ENCODE measurements at places on chromosomes 2 and 18.

DNA sequence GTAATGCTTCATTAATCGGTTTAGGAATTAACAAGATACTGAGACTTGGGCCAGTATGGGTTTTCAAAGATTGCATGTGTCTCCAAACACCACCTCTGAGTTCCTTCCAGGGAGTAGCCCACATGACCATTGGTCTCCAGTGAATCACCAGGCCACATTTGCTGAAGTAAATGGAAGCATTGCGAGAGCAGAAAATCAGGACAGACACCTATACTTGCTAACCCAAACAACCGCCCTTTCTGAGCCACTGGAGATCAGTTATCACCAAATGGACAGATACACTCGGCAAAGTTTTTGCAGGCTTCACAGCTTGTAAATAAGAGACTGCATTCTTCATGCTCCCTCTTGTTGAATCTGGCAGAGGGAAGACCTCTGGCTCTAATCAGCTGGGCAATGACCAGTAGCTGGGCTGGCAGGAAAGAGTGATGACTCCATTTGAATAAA, 40.9 kb downstream of the GATA6 start:
- DNase-seq = no peak

DNA sequence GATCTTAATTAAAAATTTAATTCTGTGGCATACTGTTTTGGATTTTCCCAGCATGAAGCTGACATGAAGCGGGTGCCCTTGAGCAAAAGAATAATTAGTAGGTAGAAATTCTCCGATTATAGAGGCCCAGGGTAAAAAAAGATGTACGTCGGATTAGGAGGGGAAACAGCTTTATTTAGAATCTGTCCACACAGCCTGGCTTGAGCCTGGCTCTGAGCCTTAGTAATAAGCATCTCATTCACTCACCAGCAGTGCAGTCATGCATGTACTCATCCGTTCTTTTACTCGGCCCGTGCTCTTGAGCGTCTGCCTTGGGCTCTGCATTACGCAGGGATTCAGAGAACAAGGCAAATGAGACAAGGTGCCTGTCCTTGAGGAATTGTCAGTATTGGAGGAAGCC, 219.3 kb downstream of the AGAP1 start:
- no peak for DNase-seq

GRCh38 chr2:12624905-12625598, 91.7 kb upstream of the TRIB2 start:
- DNase-seq = no peak

- no peak for DNase-seq
Observed at GRCh38 chr2:88561646-88562388, 65.4 kb downstream of the EIF2AK3 start.

GRCh38 chr2:240765007-240765406, 55.0 kb downstream of the KIF1A start:
- DNase-seq = no peak

- DNase-seq = no peak
Observed at GRCh38 chr2:41998186-41999127, 49.4 kb upstream of the PKDCC start.

DNA sequence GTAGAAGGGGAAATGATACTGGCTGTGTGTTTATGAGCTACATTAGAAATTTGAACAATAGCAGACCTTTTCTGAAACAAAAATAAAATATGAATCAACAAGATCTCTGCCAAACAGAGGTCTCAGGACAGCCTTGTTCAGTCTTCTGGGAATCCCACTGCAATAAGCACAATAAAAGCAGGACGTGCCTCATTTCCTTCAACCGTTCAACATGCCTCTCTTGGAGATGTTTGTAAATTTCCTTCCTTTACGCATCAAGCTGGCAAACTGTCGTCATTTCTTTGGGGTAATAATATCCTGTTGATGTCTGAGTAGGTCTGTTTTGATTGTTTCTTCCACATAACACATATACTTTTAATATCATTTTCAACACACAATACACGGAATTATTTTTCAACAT, 77.2 kb downstream of the TCF4 start:
- DNase-seq = no peak

- no peak for DNase-seq
Observed at GRCh38 chr18:71021030-71021362, 732.2 kb downstream of the SOCS6 start.

DNA sequence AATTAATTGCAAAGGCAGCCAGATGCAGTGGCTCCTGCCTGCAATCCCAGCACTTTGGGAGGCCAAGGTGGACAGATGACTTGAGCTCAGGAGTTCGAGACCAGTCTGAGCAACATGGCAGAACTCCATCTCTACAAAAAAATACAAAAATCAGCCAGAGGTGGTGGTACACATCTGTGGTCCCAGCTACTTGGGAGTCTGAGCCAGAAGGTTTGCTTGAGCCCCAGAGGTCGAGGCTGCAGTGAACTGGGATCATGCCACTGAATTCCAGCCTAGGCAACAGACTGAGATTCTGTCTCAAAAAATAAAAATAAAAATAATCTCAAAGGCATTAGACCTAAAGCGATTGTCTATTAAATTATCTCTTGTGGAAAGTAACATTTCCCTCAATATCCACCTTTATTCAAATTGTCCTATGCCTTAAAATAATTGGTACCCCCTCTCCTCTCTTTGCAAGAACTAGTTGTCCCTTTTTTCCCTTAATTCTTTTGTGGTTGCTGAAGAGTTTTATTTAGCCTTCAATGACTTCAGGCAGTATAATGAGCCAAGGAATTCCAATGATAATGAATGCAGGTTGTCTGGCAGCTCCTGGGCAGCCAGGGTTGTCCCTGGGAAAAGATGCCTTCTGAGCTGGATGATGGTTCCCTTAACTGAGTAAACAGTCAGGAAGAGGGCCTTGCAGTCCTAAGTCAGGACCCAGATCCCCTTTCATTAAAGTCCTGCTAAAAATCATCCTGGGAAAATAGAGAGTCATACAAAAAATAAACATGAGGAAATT, 32.2 kb downstream of the GPR75 start:
- DNase-seq = no peak

DNA sequence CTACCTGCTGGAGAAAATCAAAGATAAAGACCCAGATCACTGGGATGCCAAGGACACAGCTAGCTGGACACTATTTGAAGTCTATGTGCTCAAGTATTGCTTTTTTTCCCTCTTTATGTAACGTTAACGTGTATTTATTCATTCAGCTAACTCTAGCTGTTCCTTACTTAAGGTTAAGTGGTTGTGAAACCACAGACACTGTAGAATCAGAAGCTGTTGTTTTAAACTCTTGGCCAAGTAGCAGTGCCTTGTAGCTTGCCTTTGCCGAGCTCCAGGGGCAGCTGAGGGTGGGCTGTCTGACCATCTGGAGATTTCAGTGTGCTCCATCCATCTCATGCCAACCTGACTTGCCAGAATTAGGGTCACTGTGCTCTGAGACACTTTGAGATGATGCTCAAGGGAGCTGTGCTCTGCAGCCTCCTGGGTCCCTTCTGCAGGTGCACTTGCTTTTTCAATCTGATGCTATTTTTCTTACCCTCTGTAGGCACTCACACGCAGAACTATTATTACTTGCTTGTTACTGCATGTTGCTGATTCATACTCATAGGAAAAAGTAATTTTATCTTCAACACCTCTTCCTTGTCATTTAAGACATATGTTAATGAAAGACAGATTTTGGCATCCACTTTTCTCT, 116.2 kb downstream of the METTL8 start:
- peak; percentile 50 for DNase-seq

- DNase-seq = no peak
Observed at GRCh38 chr2:196987298-196987648, 60.8 kb upstream of the PGAP1 start.

DNA sequence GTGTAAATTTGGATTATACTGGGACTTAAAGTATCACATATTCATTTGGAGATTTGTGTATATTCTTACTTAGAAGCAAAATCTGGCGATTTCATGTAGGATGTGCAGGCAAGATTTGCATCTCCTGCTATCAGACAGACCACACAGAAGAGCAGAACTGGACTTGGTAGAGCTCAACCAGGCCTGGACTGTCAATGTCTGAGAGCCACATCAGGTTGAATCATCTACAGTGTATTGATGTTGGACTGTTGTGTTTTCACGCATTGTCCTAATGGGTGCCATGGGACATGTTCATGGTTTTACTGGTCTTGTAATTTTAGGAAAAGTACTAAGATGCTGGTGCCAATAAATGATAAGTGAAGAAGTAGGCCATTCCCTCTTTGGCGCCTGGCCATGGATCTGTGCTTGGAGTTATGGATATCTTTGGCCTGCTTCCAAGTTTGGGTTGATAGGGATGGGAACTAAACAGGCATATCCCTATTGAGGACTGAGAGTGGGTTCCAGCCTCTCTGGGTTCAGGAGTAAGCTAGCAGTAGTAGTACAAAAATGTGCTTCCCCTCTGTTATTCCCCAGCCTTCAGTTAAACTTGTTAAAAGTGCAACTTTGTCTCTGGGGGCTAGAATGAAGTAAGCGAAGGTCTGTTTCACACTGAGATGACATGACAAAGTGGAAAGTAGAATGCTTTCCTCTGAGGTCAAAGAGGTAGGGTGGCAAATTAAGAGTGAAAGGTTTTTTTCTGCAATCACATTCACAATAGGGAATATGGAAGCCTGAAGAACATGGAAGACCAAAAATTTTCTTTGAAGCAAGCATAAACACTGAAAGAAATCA, 49.2 kb upstream of the NEMP2 start:
- no peak for DNase-seq

GRCh38 chr18:58186258-58186948, 142.4 kb downstream of the NEDD4L start:
- DNase-seq = no peak

DNA sequence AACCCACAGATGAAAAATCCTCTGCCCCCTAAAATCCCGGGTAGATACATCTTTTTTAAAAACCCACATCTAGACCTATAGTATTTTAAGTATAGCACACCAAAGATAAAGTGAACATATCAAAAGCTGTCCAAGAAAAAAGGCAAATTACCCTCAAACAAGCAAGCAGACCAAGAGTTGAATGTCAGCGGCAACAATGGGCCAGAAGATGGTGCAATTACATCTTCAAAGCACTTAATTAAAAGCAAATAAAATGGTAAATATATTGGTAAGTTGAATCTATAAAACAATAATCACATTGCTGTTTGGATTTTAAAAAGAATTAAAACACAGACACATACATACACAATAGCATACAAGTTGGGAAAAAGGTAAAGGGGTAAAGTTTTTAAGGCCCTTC, 98.5 kb downstream of the MYOM1 start:
- DNase-seq = no peak

- no peak for DNase-seq
Observed at GRCh38 chr18:35083174-35083712, 42.0 kb downstream of the MAPRE2 start.

- peak; percentile 31 for DNase-seq
Observed at GRCh38 chr18:46072959-46073358, 899 bp upstream of the PSTPIP2 start.

- no peak for DNase-seq
Observed at GRCh38 chr18:73577365-73577764, 570.3 kb downstream of the FBXO15 start.

DNA sequence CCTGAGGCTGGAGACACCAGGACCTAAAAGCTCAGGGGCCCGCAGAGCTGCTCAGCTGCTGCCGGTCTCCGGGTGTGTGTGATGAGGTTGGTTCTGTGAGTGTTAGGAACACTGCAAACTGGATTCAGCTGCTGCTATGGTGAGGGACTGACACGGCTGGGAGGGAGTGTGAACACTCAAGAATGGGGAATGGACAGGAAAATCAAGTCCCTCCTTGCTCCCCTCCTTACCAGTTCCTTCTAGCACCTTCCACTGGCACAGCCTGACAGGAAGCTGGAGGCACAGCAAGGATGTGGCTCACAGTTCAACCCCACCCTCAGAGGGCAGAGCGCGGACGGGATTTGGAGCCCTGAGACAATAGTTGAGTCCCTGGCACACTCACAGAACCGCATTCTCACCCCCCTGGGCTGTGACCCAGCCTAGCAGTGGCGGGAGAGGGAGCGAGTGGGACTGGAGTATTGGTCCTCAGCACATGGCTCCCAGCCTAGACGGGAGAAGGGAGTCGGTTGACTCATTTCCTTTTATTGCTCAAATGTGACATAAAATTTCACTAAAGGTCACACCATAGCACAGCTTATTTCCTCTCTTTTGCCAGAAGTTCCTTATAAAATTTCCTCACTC, 42.5 kb downstream of the LRRC30 start:
- DNase-seq = no peak

GRCh38 chr2:60826111-60826510, 55.3 kb upstream of the REL start:
- no peak for DNase-seq

- no peak for DNase-seq
Observed at GRCh38 chr18:44682201-44682870, 1.6 kb downstream of the SETBP1 start.

DNA sequence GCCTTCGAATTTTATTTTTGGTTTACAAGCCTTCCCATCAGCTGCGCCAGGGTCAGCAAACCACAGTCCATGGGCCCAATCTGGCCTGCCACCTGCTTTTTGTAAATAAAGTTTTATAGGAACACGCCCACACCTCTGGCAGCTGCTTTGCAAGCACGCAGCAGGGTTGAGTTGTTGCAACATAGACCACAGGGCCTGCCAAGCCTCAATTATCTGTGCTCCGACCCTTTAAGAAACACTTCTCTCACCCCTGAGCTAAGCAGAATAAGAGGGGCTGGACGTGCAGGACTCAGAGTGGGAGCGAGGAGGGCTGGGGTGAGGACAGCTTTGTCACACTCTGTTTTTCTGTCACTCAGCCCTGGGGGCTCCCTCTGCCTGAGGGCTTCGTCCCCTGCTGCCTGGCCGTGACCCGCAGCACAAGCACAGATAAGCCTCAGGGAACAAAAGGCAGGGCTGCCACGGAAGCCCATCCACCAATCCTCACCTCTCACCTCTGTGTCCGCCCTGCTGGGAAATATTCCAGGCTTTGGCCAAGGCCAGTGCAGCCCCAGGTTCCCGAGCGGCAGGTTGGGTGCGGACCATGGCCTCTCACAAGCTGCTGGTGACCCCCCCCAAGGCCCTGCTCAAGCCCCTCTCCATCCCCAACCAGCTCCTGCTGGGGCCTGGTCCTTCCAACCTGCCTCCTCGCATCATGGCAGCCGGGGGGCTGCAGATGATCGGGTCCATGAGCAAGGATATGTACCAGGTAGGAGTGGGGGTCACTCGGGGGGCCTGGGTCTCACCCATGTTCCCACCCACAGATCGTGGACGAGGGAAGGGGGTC, at the start of gene AGXT:
AGXT (plus strand) TSS at position 539 of the 823 bp plus-strand sequence; CDS start at position 581, 42 bp downstream.
- DNase-seq = no peak

GRCh38 chr18:61946449-61946848, 53.6 kb upstream of the RNF152 start:
- DNase-seq = no peak

- DNase-seq = no peak
Observed at GRCh38 chr18:22093731-22094357, 75.5 kb upstream of the GATA6 start.
